ENCODE measurements at places on chromosomes 12 and 14.
A peak's percentile ranks its signal among the peaks of the same experiment; 100 is the strongest.

- no peak for DNase-seq
These were observed 42.4 kb upstream of the GPATCH2L start for GRCh38 chr14:76109087-76109880.

- DNase-seq = no peak
These were observed 7.4 kb upstream of the POU6F1 start for GRCh38 chr12:51225234-51225633.

DNA sequence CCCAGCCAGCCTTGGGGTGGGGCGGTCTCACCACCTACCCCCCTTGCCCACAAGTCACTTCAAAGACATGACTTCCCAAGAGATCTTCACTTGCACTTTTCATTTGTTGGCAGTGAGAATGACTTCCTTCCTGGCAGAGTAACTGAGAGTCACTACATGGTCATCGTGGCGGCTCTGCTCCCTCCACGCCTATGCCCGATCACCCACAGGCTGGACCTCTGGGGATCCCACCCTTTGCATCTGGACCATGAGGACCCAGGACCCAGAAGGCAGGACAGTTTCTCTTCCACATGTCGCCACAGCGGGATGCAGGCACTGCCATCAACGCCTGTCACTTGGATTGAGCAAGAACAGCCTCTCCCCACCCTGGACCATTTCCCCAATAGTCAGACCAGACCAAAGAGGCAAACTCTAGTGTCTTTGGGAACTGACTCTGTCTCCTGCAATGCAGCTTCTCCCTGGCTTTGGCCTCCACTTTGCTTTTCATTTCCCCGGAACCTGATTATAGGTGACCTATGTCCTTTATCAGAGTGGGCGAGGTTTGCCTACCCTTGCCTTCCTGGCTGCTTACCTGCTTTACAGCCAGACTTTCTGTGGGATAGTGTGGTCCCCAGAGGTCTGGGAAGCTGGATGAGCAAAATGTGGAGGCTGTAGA is 3.6 kb downstream of the VDR start:
- no peak for DNase-seq

DNA sequence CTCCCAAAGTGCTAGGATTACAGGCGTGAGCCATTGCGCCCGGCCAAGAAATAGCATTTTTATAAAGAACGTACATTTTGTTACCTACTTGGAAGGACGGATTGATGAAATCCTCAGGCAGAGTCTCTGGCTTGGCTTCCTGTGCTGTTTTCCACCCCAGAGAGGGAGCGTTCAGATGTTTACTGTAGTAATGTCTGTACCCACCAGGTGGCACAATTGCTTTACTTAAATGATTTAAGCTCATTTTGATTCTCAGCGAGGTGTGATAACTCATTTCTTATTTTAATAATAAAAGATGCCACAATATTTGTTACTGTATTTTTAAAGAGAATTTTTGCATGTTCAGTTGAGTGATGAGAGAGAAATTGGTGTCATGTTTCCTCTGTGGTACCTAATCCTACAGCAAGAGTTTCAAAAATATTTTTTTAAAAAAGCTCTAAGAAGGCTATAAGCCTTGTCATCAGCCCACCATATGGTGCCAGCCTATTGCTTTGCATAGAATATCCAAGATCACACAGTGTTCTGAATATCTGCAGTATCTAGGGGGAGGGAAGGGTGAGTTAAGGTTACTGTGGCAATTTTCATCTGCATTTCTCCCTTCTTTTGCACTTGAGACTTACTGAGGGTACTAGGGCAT is 82.6 kb upstream of the TRAF3 start:
- peak; percentile 85 for DNase-seq

GRCh38 chr14:73786636-73787485 is 64.8 kb upstream of the PTGR2 start:
- no peak for DNase-seq

GRCh38 chr14:80663541-80663940 is 278.0 kb downstream of the CEP128 start:
- DNase-seq = no peak

GRCh38 chr12:83256562-83256961 is 569.9 kb downstream of the TMTC2 start:
- no peak for DNase-seq

DNA sequence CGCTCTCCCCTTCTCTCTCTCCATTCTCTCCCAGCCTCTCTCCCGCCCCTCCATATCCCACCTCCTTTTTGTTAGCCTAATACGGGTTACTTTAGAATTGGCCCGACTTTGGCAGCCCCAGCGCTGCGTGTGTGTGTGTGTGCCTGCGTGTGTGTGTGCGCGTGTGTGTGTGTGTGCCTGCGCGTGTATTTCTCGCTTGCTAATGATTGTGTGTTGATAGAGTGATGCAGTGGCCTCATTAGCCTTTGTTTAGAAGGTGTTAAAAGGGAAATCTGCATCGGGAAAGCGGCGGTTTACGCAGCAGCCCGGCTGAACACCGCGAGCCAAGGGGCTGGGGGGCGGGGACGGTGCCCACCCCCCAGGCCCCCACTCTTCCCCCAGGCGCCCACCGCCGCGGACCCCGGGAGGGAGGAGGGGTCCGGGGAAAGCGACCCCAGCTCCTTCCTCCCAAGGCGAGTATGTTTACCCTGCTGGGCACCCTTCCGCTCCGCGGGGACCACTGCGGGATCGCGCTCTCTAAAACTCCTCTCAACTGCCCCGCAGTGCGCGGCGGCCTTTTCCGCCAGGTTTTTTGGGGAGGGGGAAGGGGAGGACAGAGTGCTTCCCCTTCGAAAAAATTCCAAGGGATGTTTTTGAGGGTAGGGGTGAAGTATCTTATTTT is 6.8 kb upstream of the LHX5 start:
- no peak for DNase-seq

- DNase-seq = no peak
These were observed 28.5 kb downstream of the ARF6 start for GRCh38 chr14:49921401-49921800.

DNA sequence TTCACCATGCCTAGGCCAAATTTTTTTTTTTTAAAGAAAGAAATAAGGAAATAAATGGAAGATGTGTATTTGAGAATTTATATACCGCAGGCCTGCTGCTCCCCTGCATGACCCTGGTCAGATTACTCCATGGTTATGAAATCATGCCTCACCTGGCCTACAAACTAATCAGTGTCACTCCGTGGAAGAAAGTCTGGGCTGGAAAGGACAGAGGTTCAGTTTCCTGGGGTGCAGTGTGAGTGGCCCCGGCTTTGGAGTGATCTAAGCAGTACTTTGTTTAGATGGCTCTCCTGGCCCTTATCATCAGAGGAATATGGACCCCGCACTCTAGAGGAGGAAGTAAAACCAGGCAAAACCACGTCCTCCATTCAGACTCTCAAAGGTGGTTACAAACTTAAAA is 9.6 kb downstream of the APOBEC1 start:
- no peak for DNase-seq

DNA sequence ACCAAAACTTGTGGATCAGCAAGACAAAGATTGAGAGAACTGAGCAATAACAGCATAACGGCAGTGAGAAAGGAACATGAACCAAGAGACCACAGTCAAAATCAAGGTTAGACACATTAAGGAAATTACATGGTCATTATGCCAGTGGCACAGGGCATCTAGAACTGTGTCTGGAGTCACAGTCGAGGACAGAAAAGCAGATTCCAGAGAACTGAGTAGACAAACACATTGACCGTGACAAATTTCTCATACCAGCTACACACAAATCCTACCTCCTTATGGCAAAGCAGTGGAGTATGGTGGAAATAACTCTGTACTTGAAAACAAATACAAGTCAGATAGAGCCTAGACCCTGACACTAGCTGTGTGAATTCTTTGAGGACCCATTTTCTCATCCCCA is 367.3 kb downstream of the DUSP6 start:
- DNase-seq = no peak

DNA sequence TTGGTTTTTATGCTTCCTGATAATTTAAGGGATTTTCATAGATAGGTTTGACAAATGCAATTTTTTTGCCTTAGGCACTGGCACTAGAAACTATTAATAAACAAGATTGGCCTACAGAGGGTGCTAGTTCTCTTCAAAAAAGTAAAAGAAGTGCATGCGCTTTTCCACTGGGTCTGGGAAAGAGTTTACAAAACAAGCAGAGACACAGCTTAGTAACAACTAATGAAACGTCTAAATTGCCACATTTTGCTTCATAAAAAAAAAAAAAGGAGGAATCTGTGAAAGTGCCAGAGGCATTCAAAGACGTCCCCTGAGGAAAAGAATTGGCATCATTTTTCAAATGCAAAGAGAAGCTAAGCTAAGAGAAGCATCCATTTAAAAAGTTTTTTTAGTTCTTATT is 58.3 kb upstream of the EEA1 start:
- DNase-seq = peak; percentile 78

- no peak for DNase-seq
These were observed 1.2 kb downstream of the ZNF641 start for GRCh38 chr12:48349471-48349870.

- no peak for DNase-seq
These were observed 208.2 kb downstream of the DIO2 start for GRCh38 chr14:80003138-80003537.

- no peak for DNase-seq
These were observed 2.0 kb upstream of the FKBP11 start for GRCh38 chr12:48927261-48927660.

- DNase-seq = no peak
These were observed 19.7 kb downstream of the RILPL1 start for GRCh38 chr12:123513805-123514204.

DNA sequence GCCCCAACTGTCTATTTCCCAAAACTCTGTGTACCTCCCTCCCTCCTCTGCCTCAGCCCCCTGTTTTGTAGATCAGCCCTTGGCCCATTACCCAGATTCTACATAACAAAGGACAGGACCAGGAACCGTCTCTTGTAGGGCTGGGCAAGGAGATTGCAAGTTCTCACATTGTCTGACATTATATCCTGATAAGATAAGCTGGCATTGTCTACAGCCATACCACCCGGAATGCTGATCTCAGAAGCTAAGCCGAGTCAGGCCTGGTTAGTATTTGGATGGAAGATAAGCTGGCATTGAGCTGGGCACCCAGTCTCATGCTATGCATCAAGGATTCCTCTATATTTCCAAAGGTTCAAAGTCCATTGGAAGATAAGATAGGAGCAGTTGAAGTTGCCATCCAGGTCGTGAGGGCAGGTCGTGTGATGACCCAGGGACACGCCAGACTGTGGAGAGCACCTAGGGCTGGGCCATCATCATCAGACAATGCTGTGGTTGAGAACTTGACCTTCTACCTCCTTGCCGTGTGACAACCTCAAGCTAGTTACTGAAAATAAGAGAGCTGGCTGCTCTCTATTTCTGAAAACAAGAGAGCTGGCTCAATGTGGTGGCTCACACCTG is 29.5 kb downstream of the PHETA1 start:
- DNase-seq = no peak

DNA sequence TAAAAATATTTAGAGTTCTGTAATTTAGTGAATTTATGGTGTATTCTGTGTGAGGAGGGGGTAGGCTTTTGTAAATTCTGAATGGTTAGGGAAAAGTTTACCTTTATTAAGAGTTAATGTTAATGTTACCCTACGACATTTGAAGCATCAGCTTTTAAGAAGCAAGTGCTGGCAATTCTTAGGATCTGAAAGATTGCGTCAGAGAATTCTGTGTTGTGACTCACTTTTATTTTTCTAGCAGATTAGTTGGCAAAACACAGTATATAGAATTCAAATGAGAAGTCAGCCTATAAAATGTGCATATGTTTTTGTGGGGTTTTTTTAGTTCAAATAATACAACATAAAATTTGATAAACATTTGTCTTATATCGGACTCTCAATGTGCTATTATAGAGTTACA is 97.6 kb downstream of the RAD52 start:
- DNase-seq = no peak

- DNase-seq = no peak
These were observed 23.4 kb downstream of the ASPG start for GRCh38 chr14:104108570-104109541.

DNA sequence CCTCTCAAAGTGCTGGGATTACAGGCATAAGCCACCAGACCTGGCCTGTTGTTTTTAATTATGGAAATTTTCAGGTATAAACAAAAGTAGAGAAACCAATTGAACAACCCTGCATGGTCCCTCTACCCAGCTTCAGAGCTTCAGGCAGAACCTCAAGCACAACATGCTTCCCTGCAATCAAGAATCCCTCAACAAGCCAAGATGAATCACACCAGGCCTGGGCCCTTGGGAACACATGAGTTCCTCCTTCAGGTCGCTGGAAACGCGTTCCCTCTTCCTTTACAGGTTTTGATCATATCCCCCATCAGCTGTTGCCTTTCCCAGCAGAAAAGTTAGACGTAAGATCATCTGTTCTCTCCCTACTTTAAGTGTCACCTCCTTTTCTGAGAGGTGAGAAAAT is 20.5 kb upstream of the CORO1C start:
- no peak for DNase-seq

Data from COR-L47 (cell line).